ENCODE measurements at places on chromosomes 3 and 15.

- DNase-seq, result no peak
Measured at GRCh38 chr3:14459787-14460186, 57.4 kb downstream of the SLC6A6 start.

GRCh38 chr3:46923559-46924350, 46.2 kb downstream of the PTH1R start:
- peak; percentile 36 for DNase-seq

- DNase-seq, result peak; percentile 65
Measured at GRCh38 chr15:74988007-74988800, 7.2 kb upstream of the SCAMP5 start.

GRCh38 chr3:37072892-37073291, 79.6 kb downstream of the MLH1 start:
- peak; percentile 67 for DNase-seq

GRCh38 chr15:93048426-93048721, 40.6 kb downstream of the RGMA start:
- no peak for DNase-seq

- DNase-seq, result no peak
Measured at GRCh38 chr3:161987933-161988332, 491.3 kb downstream of the OTOL1 start.

GRCh38 chr3:193910310-193910709, 225.6 kb upstream of the HES1 start:
- no peak for DNase-seq

- no peak for DNase-seq
Measured at GRCh38 chr3:34955680-34956079, 683.6 kb upstream of the ARPP21 start.

DNA sequence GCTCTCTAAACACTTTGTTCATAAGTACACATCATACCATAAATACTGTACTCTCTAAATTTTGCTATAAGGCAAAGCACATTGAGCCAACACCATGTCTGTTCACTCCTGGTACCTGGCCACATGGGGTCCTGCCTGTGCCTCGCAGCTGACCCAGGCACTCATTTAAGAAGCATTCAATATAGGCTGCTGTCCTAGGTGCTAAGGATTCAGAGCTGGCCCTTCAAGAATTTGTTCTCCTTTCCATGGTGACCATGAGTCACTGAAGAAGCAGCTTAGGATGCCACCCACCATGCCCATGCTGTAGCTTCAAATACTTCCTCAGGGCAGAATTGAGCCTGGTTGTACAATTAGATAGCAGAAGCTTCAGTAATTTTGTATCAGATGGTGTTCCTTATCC, 119.2 kb upstream of the ZBED2 start:
- DNase-seq, result peak; percentile 61

- no peak for DNase-seq
Measured at GRCh38 chr15:37517191-37517895, 417.0 kb upstream of the MEIS2 start.

- DNase-seq, result no peak
Measured at GRCh38 chr3:10474275-10474646, 31.1 kb downstream of the ATP2B2 start.

DNA sequence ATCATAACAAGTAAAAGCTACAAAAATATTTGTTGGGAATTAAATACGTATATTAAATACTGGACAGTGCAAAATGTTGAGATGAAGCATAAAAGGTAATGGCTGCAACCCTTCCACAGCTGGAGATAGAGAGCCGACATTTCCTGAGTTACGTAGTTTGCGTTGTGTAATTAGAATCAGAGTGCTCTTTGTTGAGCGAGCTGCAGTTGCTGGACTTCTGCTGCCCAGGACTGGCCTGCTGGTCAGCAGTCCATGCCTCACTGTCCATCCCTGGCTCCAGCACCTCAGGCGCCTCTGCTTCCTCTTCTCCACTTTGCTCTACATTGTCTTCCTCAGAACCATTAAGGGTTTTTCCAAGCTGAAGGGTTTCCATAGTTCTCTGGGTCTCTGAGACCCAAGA, 28.4 kb upstream of the SHC4 start:
- DNase-seq, result no peak

GRCh38 chr3:176964661-176965060, 232.6 kb downstream of the TBL1XR1 start:
- DNase-seq, result peak; percentile 28

DNA sequence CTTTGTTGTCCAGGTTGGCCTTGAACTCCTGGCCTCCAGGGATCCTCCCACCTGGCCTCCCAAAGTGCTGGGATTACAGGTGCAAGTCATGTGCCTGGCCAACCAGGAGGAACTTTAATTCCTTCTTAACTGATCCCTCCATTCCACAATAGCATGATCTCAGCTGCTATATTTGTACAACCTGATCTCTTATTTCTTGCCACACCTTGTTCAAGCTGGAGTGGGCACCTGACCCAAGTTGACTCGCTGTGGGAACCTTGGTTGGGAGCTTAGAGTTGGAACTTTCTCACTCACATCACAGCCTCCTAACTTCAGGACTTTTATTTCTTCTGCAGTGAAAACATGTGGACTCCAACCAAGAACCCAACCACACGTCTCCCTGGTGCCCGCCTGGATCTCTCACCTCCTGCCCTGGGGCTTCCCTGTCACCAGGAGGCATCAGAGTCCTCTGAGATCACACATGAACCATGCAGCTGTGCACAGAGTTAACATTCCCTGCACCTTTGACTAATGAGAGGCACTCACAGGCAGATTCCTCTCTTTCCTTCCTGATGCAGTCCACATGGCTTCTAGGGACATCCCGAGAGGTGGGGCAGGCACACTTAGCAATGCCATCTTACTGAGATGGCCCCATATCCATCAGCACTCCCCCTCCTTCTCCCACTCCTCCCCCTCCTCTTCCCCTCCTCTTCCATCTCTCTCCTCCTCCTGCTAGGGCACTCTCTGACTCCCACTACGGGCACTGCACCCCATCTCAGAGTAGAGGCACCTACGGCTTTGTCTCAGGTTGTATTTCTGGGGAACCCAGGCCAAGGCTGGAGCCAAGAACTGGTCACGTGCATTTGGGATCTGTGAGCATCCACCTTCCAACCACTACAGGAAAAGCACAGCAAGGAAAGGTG, 9.7 kb upstream of the CYFIP1 start:
- DNase-seq, result no peak

- peak; percentile 11 for DNase-seq
Measured at GRCh38 chr3:106825962-106826605, 551.2 kb upstream of the CCDC54 start.

DNA sequence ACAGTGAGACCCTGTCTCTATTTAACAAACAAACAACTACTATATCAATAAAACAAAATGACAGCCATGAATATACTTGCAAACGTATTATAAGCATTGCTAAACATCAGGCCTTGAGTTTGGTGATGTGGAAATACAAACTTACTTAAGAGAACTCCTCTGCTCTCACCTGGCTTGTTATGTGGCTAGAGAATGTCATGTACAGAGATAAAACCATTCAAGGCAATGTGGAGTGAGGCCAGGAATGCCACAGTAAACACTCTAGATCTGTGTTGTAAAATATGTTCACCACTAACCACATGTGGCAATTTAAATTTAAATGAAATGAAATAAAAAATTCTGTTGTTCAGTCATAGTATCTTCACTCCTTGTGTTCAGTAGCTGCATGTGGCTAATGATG, 22.7 kb upstream of the RARB start:
- DNase-seq, result no peak

- no peak for DNase-seq
Measured at GRCh38 chr3:171157286-171157685, 130.8 kb upstream of the SLC2A2 start.

DNA sequence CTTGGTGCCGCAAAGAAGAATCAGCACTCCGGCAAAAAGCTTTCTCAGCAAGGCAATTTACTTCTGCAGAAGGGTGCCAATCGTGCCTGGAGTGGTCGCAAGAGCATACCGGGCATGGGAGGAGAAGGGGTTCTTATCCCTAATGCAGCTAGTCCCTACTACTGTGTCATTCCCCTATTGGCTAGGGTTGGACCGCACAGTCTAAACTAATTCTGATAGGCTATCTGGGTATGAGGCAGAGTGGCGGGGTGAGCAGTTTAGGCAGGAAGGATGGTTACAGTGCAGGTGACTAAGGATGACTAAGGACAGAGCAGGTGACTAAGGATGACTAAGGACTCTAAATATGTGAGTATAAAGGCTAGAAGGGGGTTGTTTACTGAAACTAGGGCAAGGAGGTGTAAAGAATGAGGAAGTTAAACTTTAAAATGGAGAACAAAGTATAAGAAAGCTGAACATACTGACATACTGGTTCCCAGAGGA, 52.9 kb downstream of the PGBD4 start:
- peak; percentile 91 for DNase-seq

DNA sequence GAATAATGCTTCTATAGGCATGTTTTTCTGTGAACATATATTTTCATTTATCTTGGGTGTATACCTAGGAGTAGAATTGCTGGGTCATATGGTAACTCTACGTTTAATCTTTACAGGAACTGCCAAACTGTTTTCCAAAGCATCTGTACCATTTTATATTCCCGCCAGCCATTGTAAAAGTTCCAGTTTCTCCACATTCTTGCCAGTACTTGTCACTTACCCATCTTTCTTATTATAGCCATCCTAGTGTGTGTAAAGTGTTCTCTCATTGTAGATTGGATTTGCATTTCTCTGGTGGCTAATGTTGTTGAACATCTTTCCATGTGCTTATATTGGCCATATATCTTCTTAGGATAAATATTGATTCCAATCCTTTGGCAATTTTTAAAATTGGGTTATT, 31.2 kb upstream of the CFAP20DC start:
- no peak for DNase-seq

- DNase-seq, result peak; percentile 83
Measured at GRCh38 chr3:132083583-132084279, 48.9 kb upstream of the CPNE4 start.

DNA sequence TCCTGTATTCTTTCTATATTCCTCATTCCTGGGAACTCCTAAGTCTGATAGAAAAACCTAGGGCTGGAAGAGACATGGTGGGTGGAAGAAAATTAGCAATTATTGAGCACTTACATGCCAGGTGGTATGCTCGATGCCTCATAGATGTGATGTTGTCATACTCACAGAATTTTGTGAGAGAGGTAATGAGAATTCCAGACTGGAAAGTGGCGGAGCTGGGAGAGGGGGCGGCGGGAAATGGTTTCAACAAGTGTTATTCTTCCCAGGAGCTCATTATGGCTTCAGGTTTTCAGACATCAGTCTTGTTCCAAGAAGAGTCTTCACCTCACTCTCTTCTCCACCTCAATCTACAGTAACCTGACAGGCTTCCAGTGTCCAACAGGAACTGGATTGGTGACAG, 16.2 kb downstream of the TIMP4 start:
- no peak for DNase-seq

DNA sequence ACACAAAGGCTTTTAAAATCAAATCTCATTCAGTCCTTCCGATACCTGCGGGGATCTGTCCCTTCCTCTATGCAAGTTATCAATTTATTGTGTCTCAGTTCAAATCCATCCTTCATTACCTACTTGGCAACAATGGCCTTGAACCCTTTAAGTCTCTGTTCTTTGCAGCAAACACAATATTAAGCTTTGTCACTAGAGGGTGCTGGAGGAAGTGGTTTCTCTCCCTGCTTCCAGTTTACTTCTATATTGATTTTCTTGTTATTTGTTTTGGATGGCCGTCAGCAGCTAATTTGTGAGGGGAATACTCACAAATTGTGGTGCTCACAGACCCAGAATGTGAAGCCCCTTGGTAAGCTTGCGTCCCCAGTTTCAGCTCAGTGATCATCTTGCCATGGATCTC, 278.3 kb downstream of the FGF12 start:
- DNase-seq, result no peak

DNA sequence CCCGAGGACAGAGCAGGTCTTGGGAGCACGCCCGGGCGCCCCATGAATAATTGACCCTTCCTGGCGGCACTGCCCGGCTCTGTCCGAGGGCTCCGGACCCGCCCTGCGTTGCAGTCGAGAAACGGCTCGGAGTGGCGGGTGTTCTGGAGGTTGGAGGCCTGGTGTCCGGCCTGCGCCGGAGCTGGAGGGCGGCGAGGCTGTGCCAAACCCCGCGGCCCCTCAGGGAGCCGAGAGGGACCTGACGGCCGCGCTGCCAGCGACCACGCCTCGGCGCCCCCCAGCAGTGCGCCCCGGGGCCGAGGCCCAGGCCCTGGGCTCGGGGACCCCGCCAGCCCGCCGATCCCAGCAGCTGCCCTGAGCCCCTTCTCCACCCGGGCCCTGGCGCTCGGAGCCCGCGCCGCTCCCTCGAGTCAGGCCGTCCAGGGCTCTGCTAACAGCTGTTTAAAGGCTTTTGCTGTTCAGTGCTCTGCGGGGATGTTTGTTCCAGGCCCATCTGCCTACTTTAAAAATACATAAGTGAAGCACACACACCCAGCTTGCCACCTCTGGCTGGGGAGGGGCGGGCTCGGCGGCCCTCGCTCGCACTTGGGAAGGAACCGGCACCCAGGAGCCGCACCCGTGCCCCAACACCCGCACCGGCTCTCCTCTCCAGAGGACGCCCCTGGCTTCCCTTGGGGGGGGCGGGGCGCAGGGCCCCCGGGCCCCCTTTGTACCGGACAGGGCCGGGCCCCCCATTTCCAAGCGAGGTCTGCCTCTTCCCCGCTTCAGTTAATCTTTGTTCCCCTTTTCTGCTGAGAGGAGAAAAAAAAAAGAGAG, 730 bp upstream of the ZNF710 start:
- DNase-seq, result no peak

DNA sequence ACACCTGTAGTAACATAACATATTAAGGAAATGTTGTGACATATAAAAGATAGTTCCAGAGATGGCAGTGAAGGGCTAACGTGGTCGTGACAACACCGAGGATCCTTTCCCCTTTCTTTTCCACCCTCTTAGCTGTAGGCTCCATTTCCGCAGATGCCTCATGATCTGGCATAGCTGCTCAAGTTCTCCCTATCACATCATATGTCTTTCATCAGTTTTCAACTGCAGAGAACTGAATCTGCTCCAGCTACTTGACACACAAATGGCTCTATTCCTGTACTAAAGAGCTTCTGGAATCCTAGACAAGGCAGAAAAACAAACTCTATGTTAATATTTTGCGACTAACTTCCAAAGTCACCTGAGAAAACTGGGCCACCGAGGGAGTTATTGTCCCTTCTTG, 275.0 kb upstream of the SLCO3A1 start:
- no peak for DNase-seq

- DNase-seq, result peak; percentile 23
Measured at GRCh38 chr3:70358978-70359580, 46.6 kb upstream of the MDFIC2 start.

DNA sequence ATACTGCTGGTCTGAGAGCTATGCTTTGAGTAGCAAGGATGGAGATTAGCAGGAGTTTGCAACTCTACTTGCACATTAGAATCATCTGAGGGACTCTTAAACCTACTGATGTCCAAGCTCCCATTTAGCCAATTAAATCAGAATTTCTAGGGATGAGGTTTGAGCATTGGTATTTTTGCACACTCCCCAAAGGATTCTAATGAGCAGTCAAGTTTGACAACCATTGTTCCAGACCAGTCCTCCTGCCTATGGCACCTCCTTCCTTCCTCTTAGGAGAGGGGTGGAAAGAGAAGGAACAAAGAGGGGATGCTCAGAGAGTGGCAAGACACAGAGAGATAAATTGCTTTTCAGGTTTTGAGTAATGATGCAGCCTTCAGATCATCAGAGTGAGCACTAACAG, 275.5 kb upstream of the ROPN1 start:
- no peak for DNase-seq

GRCh38 chr3:177928172-177928873, 607.9 kb upstream of the KCNMB2 start:
- peak; percentile 73 for DNase-seq

Measured in HT1080 (cell line).